Activated CD4-positive, alpha-beta T cell treated with anti-CD3 and anti-CD28 coated beads for 36 hours (primary cell): ENCODE measurements at places on chromosomes 16 and 17. TPM values are rescaled to one million over a fixed set of nuclear protein-coding genes. Genes with fewer than 3 reads are reported as not detected.

CTRB2 gene
- not detected for total RNA-seq

EXOC3L1 gene
- total RNA-seq: 0.16 TPM

- DNase-seq: no peak
Measured at GRCh38 chr17:66920950-66921349, 43.6 kb upstream of the CACNG4 start.

DNA sequence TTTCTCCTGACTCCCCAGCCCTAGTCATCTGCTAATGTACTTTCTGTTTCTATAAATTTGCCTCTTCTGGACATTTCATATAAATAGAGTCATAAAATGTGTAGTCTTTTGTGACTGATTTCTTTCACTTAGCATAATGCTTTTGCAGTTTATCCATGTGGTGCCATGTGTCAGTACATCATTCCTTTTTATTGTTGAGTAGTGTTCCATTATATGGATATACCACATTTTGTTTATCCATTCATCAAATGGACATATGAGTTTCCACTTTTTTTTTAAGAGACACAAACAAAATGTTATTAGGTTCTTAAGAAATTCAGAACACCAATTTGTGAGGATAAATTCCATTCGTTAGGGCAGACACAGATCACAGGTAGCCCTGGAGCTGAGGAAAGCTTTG lies 11.0 kb downstream of the DBF4B start:
- DNase-seq: no peak
